ENCODE measurements at places on chromosomes 12 and 14.

- no peak for DNase-seq
Observed at GRCh38 chr12:59615392-59616165, 19.8 kb downstream of the SLC16A7 start.

- no peak for DNase-seq
Observed at GRCh38 chr14:76762411-76763095, 1.3 kb downstream of the VASH1 start.

DNA sequence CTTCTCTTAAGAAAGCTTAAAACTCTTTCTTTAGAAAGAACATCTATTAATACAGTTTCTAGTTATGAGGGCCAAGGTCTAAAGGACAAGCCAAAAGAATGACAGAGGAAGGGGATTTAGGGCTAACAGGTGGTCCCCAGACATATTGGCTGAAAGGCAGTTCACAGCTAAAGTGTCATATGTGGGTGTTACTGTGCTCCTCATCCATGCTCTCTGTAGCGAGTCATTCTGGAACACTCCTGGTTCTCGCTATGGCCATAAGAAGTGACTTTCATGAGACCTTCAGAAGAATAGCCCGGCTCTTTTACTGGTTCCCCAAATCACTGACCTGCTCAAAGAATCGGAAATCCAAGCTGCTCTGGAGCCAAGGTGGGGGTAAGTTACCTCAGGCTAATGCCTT is 55.0 kb downstream of the TBK1 start:
- DNase-seq = no peak

DNA sequence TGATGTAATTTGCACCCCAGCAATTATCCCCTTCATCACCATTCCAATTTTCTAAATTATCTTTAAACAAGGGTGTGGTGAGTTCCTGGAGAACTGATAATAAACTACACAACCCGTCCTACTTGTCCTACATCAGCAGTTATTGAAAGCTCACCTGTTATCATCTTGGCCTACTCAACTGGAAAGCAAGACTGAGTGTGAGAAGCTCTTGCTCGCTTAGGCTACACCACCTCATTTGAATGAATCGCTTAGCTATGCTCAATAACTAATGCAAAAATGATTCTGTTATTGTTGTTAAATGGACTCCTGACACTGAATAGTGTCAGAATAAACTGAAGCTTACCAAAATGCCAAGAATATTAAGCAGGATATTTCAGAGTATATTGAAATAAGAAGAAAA is 115.4 kb upstream of the BTG1 start:
- DNase-seq = no peak

GRCh38 chr14:75972801-75973421 is 8.9 kb downstream of the TGFB3 start:
- no peak for DNase-seq

DNA sequence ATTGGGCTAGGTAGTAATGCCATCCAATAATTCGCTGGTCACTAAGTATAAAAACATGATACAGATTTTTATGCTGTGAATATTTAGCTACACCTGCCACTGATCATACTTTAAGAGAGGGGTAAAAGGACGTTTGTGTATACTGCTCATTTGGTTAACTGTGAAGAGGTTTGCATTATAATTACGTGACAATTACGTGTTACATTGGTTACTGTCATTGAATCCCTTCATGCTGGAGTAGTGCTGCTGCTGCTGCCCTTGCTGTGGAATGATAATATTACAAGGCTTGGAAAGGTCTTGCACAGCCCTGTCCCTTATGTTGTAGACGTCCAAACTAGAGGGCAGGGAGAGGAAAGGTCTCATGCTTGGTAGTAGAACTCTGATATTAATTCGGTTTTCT is 312.2 kb upstream of the ATP2B1 start:
- DNase-seq = no peak

- DNase-seq = no peak
Observed at GRCh38 chr14:101250948-101251811, 310.1 kb upstream of the DIO3 start.

GRCh38 chr14:68928770-68929550 is 50.1 kb downstream of the ACTN1 start:
- no peak for DNase-seq

DNA sequence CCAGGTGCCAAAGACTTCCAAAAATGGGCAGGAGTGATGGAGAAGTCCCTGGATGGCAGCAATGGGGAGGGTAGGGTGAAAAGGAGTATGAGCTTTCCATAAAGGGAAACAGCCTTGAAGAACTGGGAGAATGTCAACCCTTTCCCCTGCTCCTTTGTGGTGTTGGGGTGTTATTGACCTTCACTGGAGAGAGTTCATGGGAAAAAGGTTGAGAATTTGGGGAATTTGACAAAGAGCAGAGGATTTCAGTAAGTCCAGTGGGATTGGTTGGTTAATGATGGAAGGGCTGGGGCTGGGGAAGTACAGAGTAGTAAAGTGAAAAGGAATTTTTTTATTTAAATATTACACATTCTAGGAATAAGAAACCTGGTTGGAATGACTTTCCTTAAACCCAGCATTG is 116.6 kb downstream of the ERC1 start:
- DNase-seq = no peak

- no peak for DNase-seq
Observed at GRCh38 chr12:100608776-100609175, 35.3 kb downstream of the GAS2L3 start.

GRCh38 chr12:112998987-112999767 is 20.9 kb downstream of the OAS2 start:
- DNase-seq = no peak

GRCh38 chr14:35355981-35356841 is 48.3 kb downstream of the NFKBIA start:
- peak; percentile 81 for DNase-seq

- no peak for DNase-seq
Observed at GRCh38 chr14:104211215-104211614, 72.8 kb downstream of the KIF26A start.

DNA sequence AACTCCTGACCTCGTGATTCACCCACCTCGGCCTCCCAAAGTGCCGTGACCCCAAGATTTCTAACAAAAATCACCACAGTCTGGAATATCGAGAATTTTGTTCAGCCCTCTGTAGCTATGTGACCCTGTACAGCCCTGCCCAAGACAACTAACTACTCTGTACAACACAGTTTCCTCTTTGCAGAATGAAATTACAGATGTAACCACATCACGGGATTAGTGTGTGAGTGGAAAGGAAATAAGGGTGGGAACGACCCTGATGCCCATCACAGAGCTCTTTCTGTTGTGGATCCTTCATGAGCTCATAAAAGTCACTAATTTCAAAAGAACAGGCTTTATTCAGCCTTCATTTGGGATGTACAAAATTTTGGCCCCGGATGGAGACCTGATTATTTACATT is 50.5 kb upstream of the KRR1 start:
- no peak for DNase-seq

DNA sequence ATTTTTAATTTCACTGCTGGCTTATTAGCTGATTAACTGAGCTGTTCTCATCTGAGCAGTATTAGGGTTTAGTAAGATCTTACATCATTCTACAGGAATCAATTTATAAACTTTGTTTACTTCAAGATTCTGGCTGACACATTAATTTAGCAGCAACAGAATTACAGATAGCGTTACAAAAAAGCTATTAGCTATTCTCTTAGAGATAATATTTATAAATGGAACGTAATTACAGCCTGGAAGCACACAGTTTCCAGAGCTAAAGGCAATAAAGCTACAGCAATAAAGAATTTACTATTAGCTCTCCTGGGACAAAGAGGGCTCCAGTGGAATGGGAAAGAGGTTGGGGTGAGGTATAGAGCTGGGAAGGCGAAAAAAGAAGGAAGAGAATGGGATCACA is 34.7 kb downstream of the PDE6H start:
- DNase-seq = no peak

- no peak for DNase-seq
Observed at GRCh38 chr12:116628989-116629388, 69.8 kb downstream of the MAP1LC3B2 start.

DNA sequence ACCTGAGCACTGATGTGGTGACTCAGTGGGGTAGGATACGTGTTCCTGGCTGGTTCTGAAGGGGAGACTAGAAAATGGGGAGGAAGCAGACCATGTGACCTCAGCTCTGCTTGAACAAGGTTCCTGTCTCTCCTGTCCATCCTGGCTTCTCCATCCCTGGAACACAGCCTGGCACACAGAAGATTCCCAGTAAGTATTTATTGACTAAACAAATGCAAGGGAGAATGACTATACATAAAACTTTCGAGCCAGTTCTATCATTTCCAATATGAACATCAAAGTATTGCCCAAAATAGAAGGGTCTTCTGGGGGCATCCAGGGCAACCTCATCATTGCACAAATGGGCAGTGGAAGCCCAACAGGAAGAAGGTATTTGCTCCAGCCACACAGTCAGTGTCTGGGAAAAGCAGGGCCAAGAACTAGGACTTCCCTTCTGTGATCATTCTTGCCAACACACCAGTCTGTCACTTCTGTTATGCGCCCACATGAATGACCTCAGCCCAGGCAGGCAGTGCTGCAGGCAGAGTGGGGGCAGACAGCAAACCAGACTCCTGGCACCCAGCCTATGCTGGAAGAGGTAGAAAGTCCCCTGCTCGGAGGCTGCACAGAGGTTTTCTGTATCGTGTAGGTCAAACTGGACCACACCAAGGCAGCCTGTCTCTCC is 5.6 kb upstream of the SERPINA9 start:
- peak; percentile 53 for DNase-seq

DNA sequence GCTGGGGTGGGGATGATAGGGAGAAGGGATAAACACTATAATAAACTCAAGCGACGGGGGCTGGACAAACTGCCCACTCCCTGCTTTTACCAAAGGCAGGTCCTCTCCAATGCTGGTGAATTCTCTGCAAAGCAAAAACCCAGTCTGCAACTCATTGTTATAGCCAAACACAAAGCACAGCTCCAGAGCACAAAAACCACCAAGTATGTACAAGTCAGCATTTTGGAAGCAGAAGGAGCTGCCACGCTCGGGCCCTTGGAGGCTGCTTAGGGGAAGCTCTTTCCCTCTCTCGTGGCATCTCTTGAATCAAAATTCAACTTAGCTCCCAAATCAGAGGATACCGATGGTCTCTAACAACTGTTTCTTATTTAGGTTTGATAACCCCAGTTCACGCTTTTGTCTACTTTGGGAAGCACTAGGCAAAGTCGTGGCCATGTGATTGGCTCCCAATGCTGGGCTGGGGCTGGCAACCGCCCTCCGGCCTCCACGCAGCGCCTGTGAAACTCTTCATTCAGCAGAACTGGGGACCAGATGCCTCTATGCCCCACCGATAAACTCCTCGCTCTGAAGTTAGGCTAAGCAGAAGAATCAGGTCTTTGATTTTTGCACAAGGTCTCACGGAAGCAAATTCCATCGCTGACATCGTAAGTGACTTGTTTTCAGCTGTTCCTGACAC is 158.5 kb upstream of the FOXN3 start:
- DNase-seq = no peak

- no peak for DNase-seq
Observed at GRCh38 chr12:108173160-108173559, 44.1 kb downstream of the WSCD2 start.

DNA sequence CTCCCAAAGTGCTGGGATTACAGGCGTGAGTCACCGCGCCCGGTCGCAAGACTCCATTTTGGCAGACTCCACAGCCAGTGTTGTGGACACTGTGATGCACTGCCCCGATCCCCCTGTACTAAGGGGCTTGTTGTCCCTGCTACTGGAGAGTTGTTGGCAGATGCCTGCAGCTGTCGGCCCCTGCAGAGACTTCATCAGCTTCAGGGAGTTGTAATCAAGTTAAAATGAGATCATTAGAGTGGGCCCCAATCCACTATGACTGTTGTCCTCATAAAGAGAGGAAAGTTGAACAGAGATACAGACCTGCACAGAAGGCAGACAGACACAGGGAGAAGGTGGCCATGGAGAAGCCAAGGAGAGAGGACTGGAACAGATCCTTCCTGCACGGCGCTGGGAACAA is 23.7 kb upstream of the TUBA1A start:
- no peak for DNase-seq

DNA sequence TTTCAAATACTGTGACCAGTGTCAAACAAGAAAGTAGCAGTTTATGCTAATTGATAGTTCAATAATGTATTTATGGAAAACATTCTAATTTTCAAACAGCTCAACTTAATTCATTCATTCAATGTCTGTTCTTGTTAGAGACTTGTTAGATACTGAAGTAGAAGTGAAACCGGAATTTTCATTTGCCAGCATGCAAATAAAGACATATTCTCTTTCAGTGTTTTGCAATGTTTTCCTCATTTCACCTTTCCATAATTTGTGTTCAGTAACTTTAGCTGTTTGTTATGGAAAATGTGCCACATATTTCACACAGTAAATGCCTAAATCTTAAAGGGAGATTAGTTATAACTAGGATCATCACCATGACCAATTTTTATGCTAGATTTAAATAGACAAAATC is 21.2 kb downstream of the TAS2R50 start:
- DNase-seq = no peak

DNA sequence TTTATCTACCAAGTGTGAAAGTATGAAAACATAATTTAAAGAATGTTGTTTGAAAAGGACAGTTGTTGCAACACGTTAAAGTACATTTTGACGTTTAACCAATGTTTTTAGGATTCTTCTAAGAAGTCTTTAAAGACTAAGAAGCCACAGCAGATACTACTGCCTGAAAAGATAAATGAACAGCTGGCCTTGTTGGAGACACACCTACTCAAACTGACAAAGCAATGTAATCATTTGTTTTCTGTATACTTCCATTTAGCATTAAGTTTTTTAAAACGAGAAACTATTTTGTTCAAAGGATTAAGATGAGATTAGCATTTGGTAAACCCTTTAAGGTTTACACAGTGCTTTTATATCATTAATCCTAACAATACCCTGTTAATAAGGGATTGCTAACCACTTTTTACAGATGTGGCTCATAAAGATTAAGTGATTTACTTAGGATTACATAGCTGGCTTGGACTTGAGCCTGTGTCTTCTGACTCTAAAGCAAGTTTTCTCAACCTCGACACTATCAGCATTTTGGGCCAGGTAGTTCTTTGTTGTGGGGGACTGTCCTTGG is 134.4 kb downstream of the CFAP54 start:
- DNase-seq = no peak

DNA sequence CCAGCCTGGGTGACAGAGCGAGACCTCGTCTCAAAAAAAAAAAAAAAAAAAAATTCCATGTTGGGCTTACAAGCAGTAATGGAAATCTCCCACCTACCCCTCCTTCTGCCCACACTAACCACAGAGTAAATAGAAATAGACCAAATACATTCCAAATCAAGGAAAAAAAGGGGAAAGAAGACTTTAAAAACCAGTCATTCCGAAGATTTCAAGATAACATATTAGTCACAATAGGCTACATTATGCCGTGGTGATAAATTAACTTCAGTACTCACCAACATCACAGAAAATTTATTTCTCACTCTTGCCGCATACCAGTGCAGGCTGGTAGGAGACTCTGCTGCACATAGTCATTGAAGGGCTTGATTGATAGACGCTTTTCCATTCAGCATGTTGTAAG is 15.5 kb upstream of the ETV6 start:
- no peak for DNase-seq

Data from hepatic stellate cell (primary cell).